ENCODE measurements at places on chromosomes 12 and 14. TPM values are rescaled to one million over a fixed set of nuclear protein-coding genes. Genes with fewer than 3 reads are reported as not detected.

Gene MAP1LC3B2
- not detected for total RNA-seq

Gene SCN8A
- 7.4 TPM for total RNA-seq

Gene C12orf54
- total RNA-seq: not detected

Gene KCNA5
- not detected for total RNA-seq

Gene CAPS2
- total RNA-seq: 4.1 TPM

Gene ACRBP
- 0.32 TPM for total RNA-seq

Gene MYF5
- total RNA-seq: 957 TPM

Gene FSCB
- not detected for total RNA-seq

Gene ARHGEF40
- total RNA-seq: 43.9 TPM

Gene PLBD1
- total RNA-seq: 0.06 TPM

Gene RASAL1
- total RNA-seq: not detected

Gene MYRFL
- not detected for total RNA-seq

Gene SUOX
- total RNA-seq: 16.1 TPM

Gene SERPINA5
- 0.06 TPM for total RNA-seq

Gene GPR65
- total RNA-seq: not detected

DNA sequence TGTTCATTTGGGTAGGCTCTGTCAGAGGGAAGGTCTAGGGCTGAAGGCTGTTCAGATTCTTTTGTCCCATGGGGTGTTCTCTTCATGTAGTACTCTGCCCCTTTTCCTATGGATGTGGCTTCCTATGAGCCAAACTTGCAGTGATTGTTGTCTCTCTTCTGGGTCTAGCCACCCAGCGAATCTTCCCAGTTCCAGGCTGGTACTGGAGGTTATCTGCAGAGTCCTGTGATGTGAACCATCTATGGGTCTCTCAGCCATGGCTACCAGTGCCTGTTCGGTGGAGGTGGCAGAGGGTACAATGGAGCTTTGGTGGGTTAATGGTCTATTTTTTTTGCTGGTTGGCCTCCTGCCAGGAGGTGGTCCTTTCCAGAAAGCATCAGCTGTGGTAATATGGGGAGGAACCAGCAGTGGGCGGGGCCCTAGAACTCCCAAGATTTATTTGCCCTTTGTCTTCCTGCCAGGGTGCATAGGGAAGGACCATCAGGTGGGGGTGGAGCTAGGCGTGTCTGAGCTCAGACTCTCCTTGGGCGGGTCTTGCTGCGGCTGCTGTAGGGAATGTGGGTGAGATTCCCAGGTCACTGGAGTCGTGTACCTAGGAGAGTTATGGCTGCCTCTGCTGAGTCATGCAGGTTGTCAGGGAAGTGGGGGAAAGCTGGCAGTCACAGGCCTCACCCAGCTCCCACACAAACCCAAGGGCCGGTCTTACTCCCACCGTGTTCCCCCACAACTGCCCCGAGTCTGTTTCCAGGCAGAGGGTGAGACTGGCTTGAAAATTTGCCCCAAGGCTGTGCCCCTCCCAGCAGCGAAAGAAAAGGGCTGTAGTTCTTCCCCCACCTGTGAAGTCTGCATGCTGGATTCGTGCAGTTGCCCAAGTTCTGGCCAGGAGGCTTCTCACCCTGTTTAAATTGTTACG is 17.5 kb downstream of the MTRFR start:
- no peak for DNase-seq

DNA sequence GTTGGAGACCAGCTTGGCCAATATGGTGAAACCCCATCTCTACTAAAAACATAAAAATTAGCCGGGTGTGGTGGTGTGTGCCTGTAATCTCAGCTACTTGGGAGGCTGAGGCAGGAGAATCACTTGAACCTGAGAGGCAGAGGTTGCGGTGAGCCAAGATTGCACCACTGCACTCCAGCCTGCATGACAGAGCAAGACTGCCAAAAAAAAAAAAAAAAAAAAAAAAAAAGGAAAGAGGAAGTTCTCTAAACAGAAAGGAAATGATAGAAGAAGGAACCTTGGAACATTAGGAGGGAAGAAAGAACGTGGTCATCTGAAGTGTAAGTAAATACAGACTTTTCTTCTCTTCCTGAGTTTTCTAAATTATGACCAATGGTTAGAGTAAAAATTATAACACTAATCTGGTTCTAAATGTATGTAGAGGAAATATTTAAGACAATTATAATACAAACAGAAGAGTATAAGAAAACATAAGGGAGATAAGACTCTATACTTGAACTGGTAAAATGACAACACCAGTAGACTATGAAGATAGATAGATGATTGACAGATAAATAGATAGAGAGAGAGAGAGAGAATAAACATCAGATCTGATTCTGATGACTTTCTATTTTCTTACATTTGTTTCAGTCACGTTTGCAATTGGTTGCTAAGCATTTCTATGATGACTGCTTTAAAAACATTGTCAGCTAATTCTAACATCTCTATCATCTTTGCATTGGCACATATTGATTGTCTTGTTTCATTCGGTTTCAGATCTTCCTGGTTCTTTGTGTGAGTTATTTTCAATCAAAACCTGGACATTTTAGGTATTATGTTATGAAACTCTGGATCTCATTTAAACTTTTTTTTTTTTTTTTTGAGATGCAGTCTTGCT is 12.9 kb upstream of the CORO1C start:
- no peak for DNase-seq

DNA sequence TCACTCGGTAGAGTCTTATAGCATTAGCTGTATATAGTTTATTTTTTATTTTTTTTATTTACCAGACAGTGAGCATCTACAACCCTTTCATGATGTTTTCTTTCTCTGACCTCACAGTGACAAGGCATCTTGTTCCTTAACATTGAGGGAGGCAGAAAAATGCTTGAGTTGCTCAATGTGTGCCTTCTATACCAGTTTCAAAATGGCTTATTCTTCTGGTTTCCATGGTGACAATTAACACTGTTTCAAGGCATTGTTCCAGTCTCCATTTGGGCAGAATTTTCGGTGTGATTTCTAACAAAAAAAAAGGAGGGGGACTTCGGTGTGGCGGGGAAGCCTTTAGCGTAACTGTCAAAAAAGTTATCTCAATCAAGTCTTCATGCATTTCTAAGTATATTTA is 209.7 kb upstream of the NPAS3 start:
- no peak for DNase-seq

- DNase-seq: no peak
Measured at GRCh38 chr12:113240395-113240794, 19.1 kb downstream of the TPCN1 start.

DNA sequence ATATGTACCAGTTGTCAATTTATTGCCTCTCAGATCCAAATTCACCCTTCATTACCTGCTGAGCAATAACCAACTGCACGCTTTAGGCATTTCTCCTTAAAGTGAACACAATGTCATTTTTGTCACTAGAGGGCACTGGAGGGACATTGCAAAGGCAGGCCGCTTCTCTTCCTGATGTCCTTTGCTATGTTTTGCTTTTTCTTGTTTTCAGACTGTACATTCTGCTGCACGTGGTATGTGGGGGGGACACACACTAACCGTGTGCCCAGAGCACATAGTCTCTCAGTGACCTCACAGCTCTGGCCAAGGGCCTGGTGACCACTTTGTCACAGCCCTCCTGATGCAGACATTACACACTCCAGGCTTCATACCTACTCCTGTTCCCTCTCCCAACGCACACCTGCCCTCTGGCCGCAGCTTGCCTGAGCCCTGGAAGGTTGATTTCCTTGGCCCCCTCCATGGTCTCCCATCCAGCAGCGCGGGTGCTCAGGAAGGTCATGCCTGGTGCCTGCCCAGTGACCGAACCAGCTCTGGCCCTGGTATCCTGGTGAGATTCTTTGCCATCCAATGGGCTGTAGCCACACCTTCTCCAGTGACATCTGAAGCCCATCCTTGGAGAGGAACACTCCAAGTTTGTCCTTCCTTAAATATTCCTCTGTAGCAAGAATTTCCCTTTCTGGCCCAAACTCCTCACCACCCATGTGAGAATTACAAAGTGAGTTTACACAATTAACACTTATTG is 39.9 kb downstream of the MYO1H start:
- DNase-seq: peak; percentile 35

GRCh38 chr14:20632448-20632830 is 9.1 kb downstream of the OR6S1 start:
- no peak for DNase-seq

GRCh38 chr12:23446746-23447145 is 502.7 kb downstream of the SOX5 start:
- no peak for DNase-seq

GRCh38 chr14:106294324-106294723 is 767.9 kb downstream of the TMEM121 start:
- no peak for DNase-seq

DNA sequence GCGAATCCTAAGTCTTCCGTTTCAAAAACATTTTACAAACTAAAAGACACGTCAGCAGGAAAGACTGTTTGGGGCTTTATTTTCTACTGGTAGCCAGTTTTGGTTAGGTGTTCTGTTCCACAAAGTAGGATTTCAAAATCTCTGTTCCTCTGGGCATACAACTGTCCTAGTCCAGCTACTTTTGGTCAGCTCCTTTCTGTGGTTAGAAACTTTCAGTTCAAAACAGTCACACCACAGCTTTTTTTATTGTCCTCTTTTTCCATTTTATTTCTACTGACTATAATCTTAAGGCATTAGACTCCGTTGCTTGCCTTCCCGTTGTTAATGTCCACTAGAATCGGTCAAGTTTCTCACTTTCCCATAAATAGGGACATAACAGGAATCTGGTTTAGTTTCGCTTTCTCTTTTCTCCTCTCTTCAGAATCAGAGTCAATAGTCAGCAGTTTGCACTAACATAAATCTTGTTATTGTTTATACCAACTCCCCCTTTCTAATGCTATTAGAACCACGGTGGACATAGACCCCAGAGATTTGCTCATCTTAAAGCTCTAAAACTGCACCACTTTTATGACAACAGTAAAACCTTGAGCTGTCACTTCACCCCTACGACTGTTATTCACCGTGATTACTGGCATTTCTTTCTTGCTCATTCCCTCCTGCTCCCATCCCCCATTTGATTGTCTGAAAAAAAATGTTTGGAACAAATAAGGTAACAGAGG is 41.5 kb upstream of the NPAS3 start:
- DNase-seq: peak; percentile 44

DNA sequence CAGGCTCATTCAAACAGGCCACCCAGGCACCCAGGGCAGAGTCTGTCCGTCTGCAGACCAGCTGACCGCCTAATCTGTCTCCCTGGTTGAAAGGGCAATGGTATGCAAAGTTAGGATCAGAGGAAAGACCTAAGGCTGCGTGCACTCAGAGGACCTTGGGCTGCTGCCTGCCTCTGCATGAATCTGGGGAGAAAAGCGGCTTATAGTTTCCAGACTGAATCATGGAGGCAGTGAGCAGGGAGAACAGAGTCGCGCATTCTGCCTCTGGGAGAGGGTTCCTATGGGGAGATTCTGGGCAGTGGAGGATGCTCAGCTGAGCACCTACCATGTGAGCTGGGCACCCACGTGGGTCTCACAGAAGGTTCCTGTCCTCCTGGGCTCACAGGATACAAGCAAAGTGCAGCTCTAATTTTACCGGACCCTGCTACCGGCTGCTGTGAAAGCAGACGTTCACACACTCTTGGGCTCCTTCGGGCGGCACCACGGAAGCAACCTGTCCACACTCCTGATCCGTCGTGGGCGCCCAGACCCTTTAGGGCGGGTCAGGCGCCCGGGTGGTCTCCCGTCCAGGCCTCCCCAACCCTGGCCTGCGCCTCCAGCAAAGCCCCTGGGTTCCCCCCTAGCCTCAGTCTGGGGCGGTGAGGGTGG is 772 bp downstream of the SCARB1 start:
- DNase-seq: no peak

DNA sequence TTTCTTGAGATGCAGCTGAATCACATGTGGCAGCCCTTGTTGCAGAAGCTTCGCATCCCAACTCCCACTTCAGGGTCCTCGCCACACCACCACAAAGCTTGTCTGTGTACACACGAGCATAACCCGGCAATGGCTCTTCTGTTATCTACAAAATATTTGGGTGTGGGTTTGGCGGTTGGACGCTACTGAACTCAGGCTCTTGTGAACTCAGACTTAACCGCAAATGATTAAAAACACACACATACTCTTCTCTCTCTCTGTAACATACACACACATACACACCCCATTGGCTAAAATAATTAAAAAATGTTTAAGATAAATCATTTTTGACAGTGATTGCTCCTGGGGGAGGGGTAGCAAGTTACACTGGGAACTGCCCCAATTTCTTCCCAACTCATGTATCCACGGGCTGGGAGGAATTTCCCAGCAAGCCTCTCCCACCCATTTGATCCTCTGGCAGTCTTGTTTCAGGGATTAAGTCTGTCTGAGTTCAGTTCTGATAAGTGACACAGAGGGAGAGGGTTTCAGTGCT is 63.7 kb upstream of the MANSC4 start:
- DNase-seq: no peak

GRCh38 chr14:95421741-95422140 is 94.7 kb downstream of the SYNE3 start:
- no peak for DNase-seq

DNA sequence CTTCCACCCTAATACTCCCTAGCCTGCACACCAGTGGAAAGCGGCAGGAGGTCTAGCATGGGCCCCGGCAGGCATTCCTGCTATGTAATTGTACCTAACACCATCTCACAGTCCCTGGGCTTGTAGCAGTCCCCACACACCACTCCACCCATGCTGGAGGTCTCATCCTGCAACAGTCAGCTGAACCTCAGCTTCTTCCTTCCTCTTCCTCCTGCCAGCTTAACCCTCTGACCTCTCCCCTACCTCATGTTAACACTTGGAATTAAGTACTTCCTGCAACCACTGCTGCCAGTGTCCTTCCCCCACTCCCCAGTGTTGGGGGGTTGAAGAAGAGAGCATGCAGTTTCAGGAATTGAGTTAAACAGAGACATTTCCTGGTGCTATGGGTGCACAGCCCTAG is 7.6 kb downstream of the ADCY4 start:
- DNase-seq: no peak

GRCh38 chr14:69792887-69793421 is 4.1 kb downstream of the SLC10A1 start:
- DNase-seq: no peak

- DNase-seq: no peak
Measured at GRCh38 chr12:118704527-118705241, 276.7 kb upstream of the SRRM4 start.

- no peak for DNase-seq
Measured at GRCh38 chr14:64746298-64747250, 42.4 kb downstream of the PLEKHG3 start.

- peak; percentile 37 for DNase-seq
Measured at GRCh38 chr14:69535230-69535848, 39.3 kb downstream of the CCDC177 start.

GRCh38 chr12:32080435-32080834 is 26.2 kb upstream of the BICD1 start:
- DNase-seq: no peak

- no peak for DNase-seq
Measured at GRCh38 chr14:96177766-96178375, 26.8 kb upstream of the BDKRB2 start.

Measured in LHCN-M2 (cell line).